Activated T-cell treated with anti-CD3 and anti-CD28 coated beads for 1 hour (primary cell): ENCODE measurements at places on chromosomes 11 and 22.
A peak's percentile ranks its signal among the peaks of the same experiment; 100 is the strongest.

- no peak for DNase-seq
Measured at GRCh38 chr22:48254311-48254873, 1491.9 kb downstream of the TBC1D22A start.

GRCh38 chr11:45332276-45332934 lies 46.3 kb upstream of the SYT13 start:
- peak; percentile 14 for DNase-seq

GRCh38 chr11:130313383-130314183 lies 1.1 kb downstream of the ZBTB44 start:
- DNase-seq, result no peak

DNA sequence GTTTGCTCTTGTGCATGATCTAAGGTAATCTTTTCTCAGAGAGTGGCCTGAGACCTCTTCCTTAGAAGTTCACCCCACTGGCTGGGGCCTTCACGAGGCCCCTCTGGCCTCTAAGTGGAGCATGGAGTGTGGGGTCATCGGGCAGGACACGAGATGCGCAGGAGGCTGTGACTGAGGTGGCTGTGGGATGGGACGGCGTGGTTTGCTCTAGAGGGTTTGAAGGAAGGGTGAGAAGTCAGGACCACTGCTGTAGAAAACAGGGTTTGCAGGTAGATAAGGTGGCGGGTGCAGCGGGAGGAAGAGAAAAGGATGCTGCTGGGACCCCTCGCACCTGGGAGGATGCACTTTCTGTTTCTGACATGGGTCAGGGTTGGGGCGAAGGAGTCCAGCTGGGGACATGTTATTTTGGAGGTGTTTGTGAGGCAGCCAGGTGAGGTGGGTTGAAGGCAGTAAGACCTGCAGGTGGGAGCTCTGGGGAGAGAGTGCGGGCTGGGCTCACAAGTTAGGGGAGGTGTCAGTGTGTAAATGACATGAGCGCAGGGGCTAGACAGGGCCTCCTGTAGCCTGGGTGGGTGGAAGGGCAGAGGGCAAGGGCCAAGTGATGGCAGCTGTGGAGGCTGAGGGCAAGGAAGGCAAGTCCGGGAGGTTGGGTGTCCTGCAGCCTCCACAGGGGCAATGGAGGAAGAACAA lies 62.5 kb downstream of the KCNQ1 start:
- no peak for DNase-seq

DNA sequence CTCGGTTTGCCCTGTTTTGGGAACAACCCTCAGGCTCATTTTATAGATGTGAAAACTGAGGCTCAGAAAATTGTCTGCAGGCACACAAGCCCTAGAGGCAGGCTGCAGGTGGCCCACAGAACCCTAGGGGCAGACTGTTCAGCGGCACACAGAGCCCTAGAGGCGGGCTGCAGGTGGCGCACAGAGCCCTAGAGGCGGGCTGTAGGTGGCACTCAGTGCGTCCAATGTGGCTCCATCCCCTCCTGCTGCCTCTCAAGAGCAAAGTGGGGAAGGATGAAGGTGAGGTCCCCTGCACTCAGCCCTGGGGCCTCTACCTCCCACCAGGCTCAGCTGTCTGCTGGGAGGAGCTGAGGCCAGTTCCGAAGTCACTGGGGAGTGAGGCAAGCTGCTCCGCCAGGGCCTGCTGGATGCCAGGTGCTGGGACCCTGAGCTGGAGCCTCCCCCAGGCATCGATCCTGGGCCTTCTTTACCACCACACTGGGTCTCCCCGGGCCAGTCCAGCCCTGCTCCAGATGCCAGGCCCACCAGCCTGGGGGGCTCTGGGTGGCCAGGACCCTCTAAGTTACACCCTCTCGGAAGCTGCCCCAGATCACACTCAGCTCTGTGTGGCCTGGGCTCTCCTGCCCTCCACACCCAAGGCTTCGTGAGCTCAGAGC lies 2.3 kb downstream of the ACY3 start:
- DNase-seq, result peak; percentile 30

- DNase-seq, result no peak
Measured at GRCh38 chr22:33051960-33052839, 6.0 kb downstream of the SYN3 start.

GRCh38 chr11:102576350-102576749 lies 45.8 kb upstream of the MMP7 start:
- DNase-seq, result no peak

GRCh38 chr11:1238767-1239595 lies 16.1 kb downstream of the MUC5B start:
- no peak for DNase-seq

- no peak for DNase-seq
Measured at GRCh38 chr22:24380220-24380904, 47.0 kb upstream of the ADORA2A start.

DNA sequence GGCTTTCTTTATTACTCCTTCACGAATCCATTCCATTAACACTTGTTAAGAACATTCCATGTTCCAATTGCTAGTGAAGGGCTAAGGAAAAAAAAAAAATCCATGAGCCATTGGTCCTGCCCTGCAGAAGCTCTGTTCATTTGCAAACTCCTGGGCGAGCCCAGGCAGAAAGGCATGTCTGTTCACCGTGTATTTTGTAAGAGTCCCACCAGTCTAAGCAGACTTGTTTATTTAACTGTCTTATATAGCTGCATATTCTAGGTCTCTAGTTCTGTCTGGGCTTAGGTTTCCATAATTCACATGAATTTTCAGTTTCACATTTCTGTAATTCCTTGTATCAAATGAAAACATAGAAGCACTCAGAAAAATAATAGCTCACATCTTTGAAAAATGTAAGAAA lies 97.4 kb upstream of the POU2AF2 start:
- no peak for DNase-seq

- DNase-seq, result no peak
Measured at GRCh38 chr11:30131535-30131934, 99.3 kb upstream of the FSHB start.

GRCh38 chr22:36191106-36191836 lies 10.3 kb downstream of the APOL4 start:
- no peak for DNase-seq

DNA sequence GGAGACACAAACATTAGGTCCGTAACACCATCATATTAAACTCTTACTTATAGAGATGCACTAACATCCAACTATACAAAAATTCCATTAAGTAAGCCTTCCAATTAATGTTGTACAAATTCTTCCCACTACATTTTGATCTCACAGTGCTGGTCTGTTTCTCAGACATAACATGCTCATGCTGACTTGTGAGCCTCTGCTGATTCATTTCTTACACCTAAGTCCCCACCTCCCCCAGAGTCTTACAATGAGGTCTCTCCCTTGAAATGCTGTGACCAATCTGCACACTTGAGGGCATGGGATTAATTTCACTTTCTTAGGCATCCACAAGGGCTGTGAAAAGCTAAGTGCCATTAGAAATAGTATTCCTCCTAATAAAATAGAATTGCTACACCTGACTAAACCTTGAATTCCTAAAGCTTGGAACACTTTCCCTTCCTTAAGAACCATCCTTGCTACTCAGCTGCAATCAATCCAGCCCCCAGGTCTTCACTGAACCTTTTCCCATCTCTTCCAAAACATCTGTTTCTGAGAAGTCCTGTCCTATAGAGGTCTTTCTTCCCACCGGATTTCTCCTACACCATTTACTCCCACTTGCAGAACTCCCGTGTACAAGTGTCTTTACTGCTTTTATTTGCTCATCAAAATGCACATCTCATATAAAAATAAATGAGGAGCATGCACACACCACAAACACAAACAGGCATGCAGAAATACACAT lies 2.0 kb downstream of the HBG1 start:
- DNase-seq, result no peak
